ENCODE measurements at places on chromosomes 3 and 15.

DNA sequence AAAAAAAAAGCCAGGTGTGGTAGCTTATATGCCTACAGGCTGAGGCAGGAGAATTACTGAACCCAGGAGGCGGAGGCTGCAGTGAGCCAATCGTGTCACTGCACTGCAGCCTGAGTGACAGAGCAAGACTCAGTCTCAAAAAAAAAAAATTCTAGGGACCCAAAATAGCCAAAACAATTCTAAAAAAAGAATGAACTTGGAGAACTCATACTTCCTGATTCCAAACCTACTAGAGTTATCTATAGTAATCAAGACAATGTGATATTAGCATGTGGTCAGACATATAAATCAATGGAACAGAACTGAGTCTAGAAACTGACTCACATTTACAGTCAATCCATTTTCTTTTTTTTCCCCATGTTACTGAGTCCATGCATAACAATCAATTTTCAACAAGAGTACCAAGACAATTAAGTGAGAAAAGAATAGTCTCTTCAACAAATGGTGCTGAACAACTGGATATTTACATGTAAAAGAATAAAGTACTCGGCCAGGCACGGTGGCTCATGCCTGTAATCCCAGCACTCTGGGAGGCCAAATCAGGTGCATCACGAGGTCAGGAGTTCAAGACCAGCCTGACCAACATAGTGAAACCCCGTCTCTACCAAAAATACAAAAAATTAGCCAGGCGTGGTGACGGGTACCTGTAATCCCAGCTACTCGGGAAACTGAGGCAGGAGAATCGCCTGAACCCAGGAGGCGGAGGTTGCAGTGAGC lies 11.9 kb downstream of the PRKAR2A start:
- DNase-seq, result no peak

GRCh38 chr3:111581403-111582119 lies 13.6 kb downstream of the ZBED2 start:
- DNase-seq, result no peak

GRCh38 chr3:192940129-192940528 lies 22.5 kb upstream of the MB21D2 start:
- DNase-seq, result no peak

- DNase-seq, result no peak
Observed at GRCh38 chr15:29132735-29133181, 136.9 kb downstream of the NSMCE3 start.

GRCh38 chr3:43477600-43477999 lies 144.2 kb downstream of the ANO10 start:
- DNase-seq, result no peak

DNA sequence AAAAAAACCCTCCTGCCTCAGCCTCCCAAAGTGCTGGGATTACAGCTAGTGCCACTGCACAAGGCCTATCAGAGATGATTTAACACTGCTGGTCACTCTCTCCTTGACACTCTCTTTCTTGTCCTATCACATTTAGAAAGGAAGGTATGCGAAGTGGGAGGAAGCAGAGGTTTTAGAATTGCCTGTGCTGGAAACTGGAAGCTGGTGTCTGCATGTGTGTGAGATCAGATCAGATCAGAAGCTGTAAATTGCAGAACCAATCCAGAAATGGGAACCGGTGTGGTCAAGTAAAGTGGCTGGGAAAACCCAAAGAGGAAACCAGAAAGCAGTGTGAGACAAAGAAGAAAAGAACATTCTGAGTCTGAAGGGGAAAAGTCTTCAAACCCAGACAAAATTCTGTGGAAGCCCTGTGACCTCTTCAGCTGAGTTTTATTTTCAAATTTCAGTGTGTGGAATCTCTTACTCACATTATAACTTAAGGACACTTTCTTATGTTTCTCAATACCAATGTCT lies 2.8 kb downstream of the EFHB start:
- no peak for DNase-seq

- DNase-seq, result no peak
Observed at GRCh38 chr3:127097072-127097405, 95.9 kb upstream of the PRR23E start.
